ENCODE measurements at places on chromosomes 2 and 18. TPM values are rescaled to one million over a fixed set of nuclear protein-coding genes. Genes with fewer than 3 reads are reported as not detected.

DNA sequence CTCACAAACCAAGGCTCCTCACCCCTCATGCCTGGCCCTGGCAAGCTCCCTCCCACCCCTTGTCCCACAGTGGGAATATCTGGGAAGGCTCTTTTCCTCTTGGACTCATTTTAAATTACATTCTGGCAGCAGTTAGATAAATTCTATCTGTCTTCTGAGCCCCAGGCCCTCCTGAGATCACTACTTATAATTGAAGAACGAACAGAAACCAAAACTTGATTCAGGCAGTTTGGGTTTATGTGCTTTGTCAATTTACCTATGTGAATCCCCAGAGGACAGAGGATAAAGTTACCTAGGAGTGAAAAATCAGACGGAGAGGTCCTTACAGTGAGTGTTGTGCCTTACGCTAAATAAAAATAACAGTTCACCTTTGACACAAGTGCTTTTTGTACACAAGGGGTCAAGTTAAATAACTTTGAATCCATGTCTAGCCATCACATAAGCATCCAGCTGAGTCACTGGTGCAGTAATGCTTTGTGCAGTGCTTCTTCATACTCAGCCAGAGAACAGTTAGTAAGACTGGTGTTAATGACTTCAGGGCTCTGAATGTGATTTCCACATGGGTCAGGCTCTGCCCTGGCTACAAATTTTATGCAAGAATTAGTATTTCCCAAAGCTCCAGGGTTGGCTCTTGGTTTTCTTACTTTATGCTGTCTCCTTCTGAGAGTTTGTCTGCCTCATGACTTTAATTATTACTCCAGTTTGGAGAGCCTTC, 329.3 kb downstream of the INSIG2 start:
- DNase-seq = no peak

DNA sequence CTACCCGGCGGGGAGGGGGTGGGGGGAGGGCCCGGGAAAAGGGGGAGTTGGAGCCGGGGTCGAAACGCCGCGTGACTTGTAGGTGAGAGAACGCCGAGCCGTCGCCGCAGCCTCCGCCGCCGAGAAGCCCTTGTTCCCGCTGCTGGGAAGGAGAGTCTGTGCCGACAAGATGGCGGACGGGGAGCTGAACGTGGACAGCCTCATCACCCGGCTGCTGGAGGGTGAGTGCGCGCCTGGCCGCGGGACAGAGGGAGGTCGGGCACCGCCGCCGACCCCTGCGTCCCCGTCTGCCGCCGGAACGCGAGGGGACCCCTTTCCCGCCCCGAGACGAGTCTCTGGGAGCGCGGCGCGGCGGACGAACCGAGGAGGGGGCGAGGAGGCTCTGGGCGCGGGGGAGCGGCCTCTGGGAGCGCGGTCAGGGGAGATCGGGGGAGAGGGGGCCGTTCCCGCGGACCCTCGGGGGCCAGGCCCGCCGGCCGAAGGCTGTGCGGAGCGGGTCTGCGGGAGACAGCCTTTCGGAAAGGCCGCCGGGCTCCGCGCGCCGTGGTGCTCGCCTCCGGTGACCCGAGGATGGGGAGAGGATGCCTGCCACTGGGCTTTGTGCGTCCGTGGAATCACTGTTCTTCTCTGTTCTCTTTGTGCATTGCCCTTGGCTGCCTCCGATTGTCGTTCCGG, 463 bp downstream of the PPP1CB start:
- peak; percentile 21 for DNase-seq

GRCh38 chr2:20593072-20594034, 57.5 kb downstream of the HS1BP3 start:
- peak; percentile 65 for DNase-seq

The SALL3 gene
- polyA plus RNA-seq = 13.8 TPM

DNA sequence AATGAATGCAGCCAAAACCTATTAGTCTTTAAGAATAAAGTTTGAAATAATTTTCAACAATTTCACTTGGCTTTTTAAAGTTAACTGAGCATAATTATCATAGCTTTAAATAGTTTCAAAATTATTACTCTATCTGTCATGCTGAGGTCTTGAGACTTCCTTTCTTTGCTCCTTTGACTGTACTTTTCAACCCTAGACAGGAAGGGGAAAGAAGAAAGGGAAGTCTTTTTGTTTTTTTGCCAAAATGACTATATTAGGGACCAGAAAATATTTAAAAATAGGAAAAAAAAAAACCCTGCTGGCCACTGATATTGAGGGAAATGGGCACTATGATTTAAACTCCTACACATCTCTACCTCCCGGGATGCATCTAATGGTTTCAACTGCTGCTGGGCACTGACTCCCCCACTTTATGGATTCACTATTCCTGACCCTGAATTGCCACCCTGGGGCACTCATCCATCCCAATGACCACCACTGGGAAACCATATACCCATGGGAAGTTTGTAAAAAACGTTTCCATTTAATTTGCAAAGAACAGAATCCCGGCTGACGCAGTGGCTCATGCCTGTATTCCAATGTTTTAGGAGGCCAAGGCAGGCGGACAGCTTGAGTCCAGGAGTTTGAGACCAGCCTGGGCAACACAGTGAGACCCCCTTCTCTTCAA, 50.5 kb downstream of the GAREM1 start:
- DNase-seq = peak; percentile 45

The LOXHD1 gene
- 1.1 TPM for polyA plus RNA-seq

DNA sequence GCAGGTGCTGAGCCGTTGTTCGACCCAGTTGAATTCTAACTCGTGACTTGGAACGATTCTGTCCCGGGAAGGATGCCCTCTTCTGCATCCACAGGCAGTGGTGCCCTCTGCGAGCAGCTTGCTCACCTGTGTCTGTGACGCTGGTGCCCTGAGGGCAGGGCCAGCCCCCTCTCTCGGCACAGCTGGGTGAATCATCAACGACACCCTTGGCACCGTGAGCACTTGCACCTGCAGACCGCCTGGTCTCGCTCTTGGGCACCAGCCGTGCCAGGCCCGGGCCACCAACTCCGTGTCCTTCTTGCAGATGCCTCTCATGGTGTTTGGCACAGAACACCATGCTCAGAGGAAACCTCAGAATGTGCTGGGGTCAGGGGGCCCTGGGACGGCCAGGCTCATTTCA, 75.0 kb downstream of the SLC66A2 start:
- no peak for DNase-seq

GRCh38 chr2:46847185-46847710, 68.4 kb downstream of the MCFD2 start:
- DNase-seq = peak; percentile 86

DNA sequence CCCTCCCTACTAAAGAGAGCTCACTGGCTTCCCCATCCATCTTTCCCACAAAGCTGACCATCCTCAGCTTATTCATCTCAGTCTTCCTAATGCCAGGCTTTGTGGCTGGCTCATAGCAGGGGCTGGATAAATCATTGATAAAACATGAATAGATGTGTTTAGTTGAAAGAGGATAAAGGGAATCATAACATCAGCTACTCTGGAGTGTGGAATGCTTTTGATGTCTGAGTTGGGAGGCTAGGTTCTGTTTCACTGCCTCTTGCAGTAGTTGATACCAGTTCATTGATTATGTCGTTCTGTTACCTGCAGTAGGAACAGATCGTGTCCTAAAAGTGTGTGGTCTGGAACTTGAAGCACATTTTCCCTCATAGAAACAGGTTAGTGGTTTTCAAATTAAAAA, 66.3 kb upstream of the HK2 start:
- DNase-seq = no peak

The UPP2 gene
- 9.6 TPM for polyA plus RNA-seq

The RGPD5 gene
- polyA plus RNA-seq = 17.9 TPM

GRCh38 chr2:121562269-121563176, 31.8 kb downstream of the RNU4ATAC start:
- DNase-seq = no peak

The SULT6B1 gene
- polyA plus RNA-seq = not detected

GRCh38 chr2:101362777-101363176, 24.5 kb downstream of the CREG2 start:
- no peak for DNase-seq

GRCh38 chr2:9565436-9566153, 10.0 kb upstream of the ADAM17 start:
- DNase-seq = no peak

The ASB3 gene
- polyA plus RNA-seq = 30.1 TPM

- no peak for DNase-seq
These were observed 44.4 kb downstream of the SPATS2L start for GRCh38 chr2:200350850-200351285.

DNA sequence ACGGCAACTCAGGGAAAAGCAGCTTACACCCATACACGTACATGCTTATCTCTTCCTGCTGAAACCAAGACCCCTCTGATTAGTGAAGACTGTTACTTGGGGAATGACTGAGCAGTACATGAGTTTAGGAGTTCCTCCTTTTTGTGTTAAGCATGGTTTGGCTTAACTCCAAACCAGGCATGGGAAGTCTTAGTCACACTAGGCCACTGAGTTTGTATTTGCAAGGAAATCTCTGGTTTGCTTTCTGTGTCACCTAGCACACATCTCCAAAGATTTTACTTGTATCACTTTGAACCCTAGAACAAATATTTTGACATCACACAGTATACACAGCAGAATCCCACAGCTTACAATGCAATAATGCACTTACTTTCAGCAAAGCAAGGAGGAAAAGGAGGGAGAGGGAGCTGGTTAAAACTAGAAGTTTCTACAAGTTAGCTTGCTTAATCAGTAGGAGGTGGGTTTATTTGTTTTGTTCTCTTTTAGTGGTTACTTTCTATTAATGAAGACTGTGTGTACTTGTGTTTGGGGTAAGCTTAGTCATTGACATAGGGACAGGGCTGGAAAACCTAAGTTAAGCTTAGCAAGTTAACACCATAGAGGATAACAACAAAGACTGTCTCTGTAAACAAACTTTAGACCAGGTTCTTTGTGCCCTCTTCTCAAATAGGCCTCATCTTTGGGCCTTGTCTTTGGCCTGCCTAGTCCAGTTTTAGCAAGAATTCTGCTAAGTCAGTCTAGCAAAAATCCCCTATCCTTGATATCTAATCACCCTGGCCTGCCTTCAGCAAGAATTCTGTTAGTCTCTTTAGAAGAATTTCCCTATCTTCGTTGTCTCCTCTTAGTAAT, 219.4 kb downstream of the MREG start:
- no peak for DNase-seq

The GALNT5 gene
- polyA plus RNA-seq = 0.41 TPM

DNA sequence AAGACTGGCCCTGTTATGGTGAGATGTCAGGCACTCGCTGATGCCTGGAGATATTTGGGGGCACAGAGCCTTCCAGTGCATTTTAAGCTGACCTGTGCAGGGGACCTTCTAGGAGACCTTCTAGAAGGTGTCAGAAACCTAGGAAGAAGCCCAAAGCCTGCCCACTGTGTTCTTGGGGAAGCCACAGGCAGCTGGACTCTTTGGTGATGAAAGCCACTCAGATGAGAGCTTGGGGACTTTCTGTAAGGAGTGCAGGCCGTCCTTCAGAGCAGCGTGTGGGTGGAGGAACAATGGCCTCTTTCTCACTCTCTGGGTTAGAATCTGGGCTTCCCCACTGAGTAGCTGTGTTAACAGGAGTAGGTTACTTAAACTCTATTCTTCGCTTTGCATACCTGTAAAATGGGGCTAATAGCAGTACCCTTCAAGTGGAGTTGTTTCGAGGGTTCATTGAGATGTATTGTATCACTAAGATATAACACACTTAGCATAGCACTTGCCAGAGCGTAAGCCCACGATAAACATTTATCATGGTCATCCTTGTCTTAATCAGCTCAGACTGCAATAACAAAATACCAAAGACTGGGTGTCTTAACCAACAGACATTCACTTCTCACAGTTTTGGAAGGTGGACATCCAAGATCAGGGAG, 322.3 kb upstream of the EPAS1 start:
- no peak for DNase-seq

The NAT8 gene
- 32.3 TPM for polyA plus RNA-seq

GRCh38 chr2:159267921-159268320, 18.6 kb downstream of the WDSUB1 start:
- DNase-seq = no peak

DNA sequence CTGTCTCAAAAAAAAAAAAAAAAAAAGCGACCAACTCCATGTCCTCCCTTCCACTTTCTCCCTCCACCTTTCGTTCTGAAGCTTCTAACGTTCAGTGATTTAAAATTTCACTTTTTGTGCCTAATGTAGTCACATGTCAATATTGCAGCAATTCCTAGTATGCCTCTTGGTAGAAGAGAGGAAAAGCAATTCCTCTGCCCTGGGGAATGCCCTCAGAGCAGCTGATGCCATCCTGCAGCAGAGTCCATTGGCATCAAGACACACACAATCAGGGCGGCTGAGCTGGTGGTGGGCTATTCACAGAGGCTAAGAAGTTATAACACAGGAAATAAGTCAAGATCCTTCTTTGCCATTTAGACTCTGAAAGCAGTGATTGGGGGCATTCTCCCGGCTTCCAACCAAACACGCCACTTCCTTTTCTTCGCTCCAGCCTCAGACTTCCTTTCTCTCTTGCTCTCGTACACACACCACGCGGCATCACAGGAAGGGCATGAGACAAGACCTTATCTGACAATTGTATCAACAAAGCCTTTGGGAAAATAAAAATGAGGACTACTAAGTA, 71.9 kb downstream of the MOGAT1 start:
- DNase-seq = no peak

- no peak for DNase-seq
These were observed 205.7 kb downstream of the NBAS start for GRCh38 chr2:15355386-15355785.

The PTPRN gene
- polyA plus RNA-seq = 0.16 TPM

DNA sequence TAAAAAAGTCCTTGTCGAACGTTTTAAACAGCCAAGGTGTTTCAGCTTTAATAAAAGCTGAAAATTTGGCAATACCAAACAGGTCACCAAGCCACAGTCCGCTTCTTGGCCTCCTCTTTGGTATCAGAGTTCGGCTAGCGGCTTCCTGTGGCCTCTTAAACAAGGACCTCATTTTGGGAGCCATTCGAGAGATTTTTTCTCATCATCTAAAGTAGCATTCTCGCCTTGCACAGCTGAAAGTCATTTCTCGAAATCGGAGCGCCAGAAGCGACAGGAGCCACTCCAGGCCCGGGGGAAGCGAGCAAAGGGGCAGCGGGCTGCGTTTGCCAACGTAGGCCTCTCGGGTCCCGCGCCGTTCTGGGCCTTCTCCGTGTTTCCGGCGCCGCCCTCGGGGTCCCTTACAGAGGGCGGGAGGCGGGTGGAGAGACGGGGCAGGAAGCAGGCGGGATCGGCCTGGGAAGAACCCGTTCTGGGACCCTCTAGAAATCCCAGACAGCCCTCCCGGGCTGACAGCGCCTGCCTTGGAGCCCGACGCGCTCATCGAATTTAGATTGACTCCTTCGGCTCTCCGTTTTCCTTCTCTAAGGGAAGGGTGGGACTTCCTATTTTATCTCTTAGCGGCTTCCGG, 522 bp upstream of the ZNF407 start:
- no peak for DNase-seq

GRCh38 chr2:225010804-225011203, 31.5 kb downstream of the DOCK10 start:
- DNase-seq = no peak

DNA sequence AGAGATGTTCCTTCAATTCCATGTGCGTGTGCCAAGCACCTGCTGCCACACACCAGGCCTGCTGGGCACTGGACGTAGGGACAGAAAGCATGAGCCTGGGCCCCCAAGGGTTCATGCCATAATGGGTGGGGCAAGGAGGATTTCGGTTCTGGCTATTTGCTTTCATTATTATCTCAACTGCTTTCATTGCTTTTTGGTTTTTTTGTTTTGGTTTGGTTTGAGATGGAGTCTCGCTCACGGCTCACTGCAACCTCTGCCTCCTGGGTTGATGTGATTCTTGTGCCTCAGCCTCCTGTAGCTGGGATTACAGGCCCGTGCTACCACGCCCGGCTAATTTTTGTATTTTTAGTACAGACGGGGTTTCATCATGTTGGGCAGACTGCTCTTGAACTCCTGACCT, 57.2 kb downstream of the SF3B1 start:
- DNase-seq = no peak
